ENCODE measurements at places on chromosomes 2 and 18.

DNA sequence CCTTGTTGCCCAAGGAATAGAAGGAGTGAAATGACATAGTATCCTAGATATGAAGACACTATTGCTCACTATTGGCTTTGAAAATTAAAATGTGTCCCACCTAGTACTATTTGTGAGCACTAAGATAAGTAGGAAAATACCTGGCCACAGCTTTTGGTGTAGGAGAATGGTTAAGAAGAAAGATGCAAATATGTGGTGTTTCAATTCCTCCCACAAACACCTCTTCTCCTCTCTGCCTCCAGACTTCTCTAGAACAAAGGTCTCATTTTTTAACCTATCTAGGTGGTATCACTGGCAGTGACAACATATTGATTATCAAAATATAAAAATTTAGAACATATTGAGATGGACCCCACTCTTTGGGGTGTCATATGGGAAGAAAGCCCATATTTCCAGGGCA, 929.9 kb upstream of the FANCL start:
- no peak for DNase-seq

DNA sequence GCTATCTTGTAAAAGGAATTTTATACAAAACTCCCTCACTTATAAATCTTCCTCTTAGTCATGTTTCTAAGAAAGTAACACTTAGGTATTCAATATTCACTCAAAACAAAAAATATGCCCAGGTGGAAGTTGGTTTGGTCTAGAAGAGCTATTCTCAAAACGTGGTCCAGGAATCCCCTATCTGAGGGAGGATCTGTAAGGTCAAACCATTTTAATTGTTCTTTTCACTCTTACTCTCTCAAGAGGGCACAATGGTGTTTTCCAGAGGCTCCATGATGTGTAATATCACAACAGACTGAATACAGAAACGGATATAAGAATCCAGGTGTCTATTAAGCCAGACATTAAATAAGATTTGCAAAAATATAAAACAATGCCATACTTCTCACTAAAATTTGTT, 9.9 kb downstream of the MOB1A start:
- no peak for DNase-seq

GRCh38 chr18:31555971-31556747, 35.5 kb upstream of the TTR start:
- peak; percentile 70 for DNase-seq

- no peak for DNase-seq
Observed at GRCh38 chr2:216232721-216233120, 123.6 kb downstream of the XRCC5 start.

GRCh38 chr2:55511508-55512124, 7.9 kb upstream of the CFAP36 start:
- no peak for DNase-seq

DNA sequence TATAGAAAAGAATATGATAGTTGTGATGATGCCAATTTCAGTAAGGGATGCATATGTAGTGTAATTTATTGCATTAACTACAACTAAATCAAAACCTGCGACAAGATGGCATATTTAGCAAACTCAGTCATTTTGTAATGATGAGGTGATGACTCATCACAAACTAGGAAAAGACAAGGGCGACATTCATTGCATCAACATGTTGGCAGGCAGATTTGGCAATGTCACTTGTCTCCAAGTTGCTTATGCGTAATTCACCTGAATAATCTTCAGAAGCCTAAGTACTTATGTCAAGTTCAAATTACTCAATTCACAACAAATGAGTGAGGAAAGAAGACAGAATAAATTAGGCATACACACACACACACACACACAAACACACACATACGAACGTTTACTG, 273.2 kb upstream of the RGPD4 start:
- no peak for DNase-seq

- no peak for DNase-seq
Observed at GRCh38 chr2:220847006-220847405, 725.1 kb downstream of the EPHA4 start.

DNA sequence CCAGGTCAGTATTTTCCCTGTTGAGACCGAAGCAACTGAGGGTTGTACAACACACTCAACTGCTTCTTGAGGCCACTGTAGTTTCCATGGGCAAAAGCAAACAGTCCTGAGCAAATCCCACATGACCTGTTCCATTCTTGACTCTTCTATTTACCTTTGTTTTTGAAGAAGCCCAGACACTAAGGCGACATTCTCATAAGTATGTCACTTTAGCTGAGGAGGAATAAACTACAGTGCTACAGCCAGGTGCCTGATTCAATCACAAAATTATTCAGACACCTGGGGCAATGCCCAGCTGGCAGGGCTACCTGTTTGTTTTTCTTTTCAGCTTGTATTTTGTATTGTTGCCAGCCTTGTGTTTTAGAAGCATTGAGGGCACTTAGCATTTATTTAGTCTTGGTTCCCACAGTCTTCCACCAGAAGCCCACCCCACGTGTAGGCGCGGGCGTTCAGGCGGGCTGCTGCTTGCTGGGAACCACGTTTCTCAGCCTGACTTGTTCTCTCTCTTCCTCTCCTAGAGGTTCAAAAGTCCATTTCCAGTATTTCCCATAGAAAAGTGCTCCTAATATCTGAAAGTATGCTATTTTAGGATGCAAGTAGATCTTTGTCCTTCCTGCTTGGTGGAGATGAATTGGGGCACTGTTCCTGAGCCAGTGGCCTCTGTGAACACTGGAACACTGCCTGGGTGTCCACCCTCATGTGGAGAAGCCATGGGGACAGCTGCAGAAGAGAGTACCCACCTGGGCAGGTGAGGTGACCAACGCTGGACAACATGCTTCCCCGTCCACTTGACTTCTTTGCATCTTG, 99.0 kb upstream of the COPS8 start:
- no peak for DNase-seq

DNA sequence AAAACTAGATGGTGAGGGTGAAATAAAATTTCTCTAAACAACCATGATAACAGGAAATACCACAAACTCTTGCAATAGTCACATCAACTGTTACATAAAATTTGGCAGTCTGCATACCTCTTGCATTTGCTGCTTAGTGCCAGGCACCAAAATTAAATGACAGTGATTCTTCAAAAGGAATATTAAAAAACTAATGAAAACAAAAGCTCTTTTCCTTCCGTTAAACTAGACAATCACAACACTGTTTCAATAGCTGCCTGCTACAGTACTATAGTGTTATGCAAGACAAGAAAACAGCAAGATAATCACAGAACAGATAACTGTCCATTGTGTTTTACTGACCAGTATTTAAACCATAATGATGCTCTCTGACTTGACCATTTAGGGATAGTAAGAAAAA, 239.0 kb upstream of the SMAD7 start:
- DNase-seq = no peak

- no peak for DNase-seq
Observed at GRCh38 chr18:44051026-44051425, 629.7 kb upstream of the SETBP1 start.

DNA sequence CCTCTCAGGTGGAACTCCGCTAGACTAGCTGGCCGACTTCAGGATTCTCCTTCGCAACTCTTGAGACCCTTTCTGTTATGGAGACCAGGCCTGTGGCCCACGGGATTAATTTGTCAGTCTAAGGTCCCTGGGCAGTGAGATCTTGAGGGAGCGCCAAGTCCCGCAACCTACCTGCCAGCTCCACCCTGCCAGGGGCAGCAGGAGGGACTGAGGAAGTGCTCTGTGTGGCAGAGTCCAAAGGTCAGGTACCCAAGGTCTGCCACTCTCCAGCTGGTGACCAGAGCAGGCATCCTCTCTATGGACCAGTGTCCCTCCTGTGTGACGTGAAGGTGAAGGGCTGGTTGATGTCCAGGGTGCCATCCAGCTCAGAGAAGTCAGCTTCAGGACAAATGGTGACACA, 4.3 kb upstream of the SPATA3 start:
- no peak for DNase-seq

GRCh38 chr18:64185987-64186386, 37.1 kb upstream of the LINC00305 start:
- peak; percentile 38 for DNase-seq

DNA sequence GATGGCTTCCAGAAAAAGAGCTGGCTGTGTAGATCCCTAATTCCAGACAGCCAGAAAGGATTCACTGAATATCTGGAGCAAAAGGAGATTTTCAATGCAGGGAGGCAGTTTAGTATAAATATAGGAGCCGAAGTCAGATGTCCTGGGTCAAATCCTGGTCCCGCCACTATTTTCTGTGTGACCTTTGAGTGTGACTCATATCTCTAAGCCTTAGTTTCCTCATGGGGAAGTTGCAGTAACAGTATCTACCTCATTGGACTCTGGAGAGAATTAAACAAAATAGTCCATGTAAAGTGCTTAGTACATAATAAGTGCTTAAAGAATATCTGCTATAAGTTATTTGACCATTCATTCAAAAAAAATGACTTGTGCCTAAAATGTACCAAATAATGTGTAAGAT, 52.1 kb upstream of the ITGA6 start:
- no peak for DNase-seq

GRCh38 chr2:53640466-53640865, 127.1 kb upstream of the CHAC2 start:
- no peak for DNase-seq

GRCh38 chr2:36809069-36809445, 112.5 kb downstream of the VIT start:
- DNase-seq = no peak

- no peak for DNase-seq
Observed at GRCh38 chr2:205646680-205647079, 35.6 kb upstream of the NRP2 start.

GRCh38 chr2:177273408-177273807, 8.9 kb upstream of the NFE2L2 start:
- DNase-seq = no peak

DNA sequence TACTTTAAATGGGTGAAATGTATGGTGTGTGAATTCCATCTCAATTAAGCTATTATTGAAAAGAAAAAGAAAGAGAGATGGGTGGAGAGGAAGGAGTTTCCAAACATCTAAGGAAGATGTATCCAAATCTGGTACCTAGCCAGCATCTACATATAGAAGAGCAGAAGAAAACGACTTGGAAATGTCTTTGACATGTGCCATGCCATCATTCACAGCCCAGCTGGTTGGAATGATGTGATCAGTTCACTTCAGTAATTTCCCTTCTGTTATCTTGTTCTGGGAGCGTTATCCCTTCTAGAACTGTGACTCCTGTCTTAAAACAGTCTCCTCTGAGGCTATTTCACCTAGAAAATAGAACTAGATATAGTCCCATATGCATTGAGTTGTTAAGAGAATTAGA, 312.8 kb upstream of the GYPC start:
- no peak for DNase-seq

DNA sequence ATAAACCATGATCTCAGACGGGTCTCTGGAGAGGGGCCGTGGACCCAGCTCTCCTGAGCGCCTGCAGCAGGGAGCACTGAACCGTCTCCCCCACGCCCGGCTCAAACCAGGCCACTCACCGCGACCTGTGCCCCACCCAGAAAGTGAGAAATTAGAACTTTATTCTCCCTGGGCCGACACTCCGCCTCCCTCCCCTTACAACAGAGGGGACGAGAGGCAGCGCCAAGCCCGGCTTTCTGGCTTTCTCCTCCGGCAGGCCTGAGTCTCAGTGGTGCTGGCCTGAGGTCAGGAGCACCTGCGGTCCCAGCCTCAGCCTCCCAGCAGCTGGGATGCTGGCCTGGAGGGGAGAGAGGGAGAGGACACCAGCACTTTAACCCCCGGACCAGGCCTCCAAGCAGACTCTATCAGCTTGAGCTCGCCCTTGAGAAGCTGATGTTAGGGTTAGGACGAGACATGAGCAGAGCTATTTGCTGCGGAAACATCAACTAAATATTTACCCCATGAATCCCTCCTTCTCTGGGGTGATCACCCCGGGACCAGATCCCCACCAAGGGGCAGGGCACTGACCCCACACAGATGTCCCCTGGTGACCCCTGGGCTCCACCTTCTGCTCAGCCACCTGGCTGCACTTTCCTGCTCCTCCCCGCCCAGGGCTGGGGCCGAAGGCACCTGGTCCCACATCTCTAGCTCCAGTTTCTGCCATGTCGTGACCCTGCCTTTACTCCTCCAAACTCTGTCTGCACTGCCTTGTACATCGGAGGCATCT, 856.3 kb upstream of the SALL3 start:
- DNase-seq = no peak

- no peak for DNase-seq
Observed at GRCh38 chr2:235077046-235077445, 125.2 kb downstream of the SH3BP4 start.

GRCh38 chr2:199460101-199460671, 2.4 kb upstream of the SATB2 start:
- DNase-seq = no peak

DNA sequence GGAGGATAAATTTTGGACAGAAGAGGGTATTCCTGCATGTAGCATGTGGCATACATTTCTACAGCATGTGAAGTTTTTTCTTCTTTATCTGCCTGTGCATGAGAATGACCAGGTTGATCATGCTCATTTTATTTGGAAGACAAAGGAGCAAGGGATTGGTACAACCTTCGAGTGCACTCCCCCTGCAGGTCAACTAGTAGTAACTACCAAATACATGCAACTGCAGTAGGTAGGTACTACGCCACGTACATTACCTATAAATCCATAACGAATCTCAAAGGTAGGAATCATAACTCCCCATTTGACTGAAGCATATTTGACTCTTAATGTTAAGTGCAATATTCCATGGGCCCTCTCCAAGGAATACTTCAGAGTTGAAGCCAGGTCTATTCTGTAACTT, 763.9 kb downstream of the TSN start:
- DNase-seq = no peak

- no peak for DNase-seq
Observed at GRCh38 chr2:170404846-170405245, 226.9 kb downstream of the MYO3B start.

DNA sequence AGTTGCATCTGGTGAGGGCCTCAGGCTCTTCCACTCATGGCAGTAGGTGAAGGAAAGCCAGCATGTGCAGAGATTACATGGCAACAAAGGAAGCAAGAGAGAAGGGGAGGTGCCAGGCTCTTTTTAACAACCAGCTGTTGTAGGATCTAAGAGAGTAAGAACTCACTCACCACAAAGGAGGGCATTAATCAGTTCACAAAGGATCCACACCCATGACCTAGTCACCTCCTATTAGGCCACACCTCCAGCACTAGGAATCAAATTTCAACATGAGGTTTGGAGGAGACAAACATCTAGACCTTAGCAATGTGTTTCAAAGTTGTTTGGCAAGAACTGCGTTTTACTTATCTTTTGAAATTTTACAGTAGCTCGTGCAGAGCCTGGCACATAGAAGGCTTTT, 20.5 kb upstream of the REG3A start:
- no peak for DNase-seq

- no peak for DNase-seq
Observed at GRCh38 chr2:150403457-150403856, 84.0 kb downstream of the RND3 start.

DNA sequence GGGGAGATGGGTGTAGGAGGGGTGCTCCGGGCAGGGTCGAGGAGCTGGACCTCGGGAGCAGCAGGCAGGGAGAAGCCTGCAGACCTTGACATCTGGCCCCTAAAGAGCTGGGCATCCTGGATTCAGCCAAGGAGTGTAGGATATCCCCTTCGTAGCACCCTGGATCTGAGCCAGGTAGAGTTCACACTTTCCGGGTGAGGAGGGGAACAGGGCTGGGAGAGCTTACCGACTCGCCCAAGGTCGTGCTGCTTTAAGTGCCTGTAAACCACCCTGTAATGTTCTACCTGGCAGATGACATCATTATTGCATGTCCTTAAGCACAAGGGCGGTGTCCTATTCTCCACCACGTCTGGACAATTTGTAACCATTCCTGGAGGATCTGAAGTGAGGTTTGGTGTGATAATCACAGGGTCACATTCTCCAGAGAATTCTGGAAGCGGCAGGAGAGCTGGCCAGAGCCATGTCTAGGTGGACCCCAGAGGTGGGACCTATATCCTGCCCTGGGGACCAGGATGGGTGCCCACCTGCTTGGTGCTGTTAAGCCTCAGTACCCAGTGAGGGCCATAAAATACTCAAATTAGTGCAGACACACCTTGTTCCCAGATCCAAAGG, 14.6 kb downstream of the ITM2C start:
- no peak for DNase-seq

Measured in muscle of arm (tissue), 14 donors.